ENCODE measurements at places on chromosomes 5 and 9.

DNA sequence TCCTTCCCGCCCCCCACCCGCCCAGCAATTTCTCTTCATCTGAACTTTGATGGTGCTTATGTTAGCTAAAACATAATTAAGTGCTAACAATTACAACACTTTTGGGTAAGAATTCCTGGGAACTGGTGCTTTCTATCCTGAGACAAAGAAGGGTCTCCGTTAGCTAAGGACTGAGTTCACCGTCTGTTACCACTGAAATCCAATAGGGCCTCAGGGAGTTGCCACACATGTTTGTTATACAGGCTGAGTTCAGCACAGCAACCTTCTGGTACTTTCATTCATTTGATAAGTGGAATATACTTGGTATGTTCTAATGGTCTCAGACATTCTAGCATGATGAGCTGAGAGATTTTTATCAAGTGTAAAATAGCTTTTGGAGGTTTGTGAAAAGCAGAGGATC lies 437.9 kb downstream of the EFNA5 start:
- no peaks in the 10 kb centered on the region for H3K27me3 ChIP-seq
- H3K4me3 ChIP-seq, result no peak overlapping the region
- H3K4me1 ChIP-seq, result no peaks in the 10 kb centered on the region
- no peaks in the 10 kb centered on the region for H3K36me3 ChIP-seq
- no peak overlapping the region for H3K27ac ChIP-seq
- DNase-seq, result no peak

DNA sequence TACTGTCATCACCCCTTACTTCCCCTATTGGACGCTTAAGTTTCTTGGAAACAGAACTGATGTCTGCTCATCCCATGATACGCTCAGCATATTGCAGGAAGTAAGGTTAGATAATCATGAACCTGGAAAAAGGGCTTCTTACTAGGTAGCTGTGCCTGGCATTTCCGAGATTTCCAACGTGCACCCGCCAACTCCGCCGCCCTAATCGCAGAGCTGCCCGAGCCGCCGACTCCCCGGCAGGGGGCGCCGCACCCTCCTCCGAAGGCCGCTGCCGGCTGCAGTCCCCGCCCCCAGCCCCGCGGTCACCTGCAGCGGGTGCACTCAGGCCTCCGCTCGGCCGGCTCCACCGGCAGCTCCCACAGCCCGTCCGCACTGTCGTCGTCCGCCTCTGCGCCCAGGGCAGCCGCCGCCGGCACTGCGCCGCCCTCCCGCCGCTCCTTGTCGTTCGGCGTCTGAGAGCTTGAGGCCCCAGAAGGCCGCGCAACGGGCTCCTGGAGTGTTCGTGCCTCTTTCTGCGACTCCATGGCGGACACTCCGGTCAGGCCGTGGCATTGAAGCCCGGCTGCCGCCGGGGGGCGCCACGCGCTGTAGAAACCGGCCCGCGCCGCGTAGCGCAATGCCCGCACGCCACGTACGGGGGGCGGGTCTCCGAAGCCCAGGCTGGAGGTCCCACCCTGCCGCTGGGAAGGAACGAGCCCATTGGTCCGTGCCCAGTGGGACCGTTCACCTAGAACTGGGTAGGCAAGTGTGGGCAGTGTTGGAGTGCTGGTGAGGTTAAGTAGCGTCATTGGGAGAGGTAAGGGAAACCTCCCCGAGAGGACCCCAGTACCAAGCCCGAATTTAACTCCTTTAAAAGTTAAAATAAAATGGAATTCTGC lies at the start of gene DTWD2:
Gene DTWD2 (minus strand): TSS at position 560 of the 878 bp plus-strand sequence. CDS start 36 bp downstream, at position 524.
- H3K27ac ChIP-seq, result peak within 1 kb of the TSS; percentile 97
- H3K4me1 ChIP-seq, result no peaks in the 10 kb centered on the region
- peak; percentile 99 for DNase-seq
- H3K27me3 ChIP-seq, result no peaks in the 10 kb centered on the region
- peak within 1 kb of the TSS; percentile 46 for H3K4me3 ChIP-seq
- no peaks in the 10 kb centered on the region for H3K36me3 ChIP-seq

GRCh38 chr5:154728939-154729588 lies 26.1 kb upstream of the LARP1 start:
- no peaks in the 10 kb centered on the region for H3K27me3 ChIP-seq
- H3K4me3 ChIP-seq, result no peak overlapping the region
- H3K27ac ChIP-seq, result no peak overlapping the region
- H3K4me1 ChIP-seq, result no peaks in the 10 kb centered on the region
- no peaks in the 10 kb centered on the region for H3K36me3 ChIP-seq

DNA sequence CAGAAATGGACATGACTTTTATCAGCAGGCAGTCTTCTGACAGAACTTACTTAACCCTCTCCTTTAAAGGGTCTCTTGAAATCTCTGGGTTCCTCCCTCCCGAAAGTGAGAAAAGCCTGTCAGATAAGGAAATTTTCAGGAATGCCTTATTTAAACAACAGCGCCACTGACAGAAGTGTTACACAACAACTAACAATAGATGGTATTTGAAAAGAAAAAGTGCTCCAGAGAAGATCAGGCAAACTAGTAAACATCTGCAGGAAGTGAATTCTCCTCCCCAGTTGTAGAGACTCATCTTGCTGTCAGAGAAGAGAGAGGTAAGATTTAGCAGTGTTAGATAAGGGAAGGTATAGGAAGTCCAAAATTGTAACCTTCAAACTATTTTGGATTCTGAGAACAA lies 107.2 kb upstream of the NFIL3 start:
- H3K4me1 ChIP-seq, result no peaks in the 10 kb centered on the region
- DNase-seq, result no peak
- H3K4me3 ChIP-seq, result no peak overlapping the region
- no peaks in the 10 kb centered on the region for H3K36me3 ChIP-seq
- no peak overlapping the region for H3K27ac ChIP-seq

DNA sequence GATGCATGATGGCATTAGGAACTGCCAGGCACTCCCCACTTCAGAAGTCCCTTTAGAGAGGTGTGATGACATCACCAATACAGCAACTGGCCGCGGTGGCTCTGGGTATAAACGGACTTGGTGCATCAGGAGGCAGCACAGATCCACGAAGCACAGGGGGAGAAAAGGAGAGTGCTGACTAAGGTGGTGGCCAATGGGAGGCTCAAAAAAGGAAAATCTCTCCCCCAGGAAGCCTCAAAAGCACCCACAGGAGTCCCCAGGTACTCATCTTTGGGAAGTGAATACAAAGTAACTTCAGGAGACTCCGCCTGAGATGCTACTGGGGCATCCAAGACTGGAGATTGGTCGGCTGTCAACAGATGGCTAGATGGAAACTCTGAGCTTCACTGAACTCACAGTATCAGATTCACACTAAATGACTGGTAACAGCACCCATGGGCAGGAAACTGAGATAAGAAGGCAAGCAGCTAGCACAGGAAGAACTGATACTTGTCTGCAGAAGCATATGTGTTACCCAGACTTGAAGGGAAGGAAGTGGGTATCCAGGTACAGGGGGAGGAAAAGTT lies 7.6 kb downstream of the TTC39B start:
- H3K4me3 ChIP-seq, result no peak overlapping the region
- H3K4me1 ChIP-seq, result no peaks in the 10 kb centered on the region
- H3K27me3 ChIP-seq, result no peaks in the 10 kb centered on the region

- no peaks in the 10 kb centered on the region for H3K27me3 ChIP-seq
- no peak for DNase-seq
- no peak overlapping the region for H3K27ac ChIP-seq
- H3K4me1 ChIP-seq, result peaks cover 7% of the 10 kb centered on the region
- H3K4me3 ChIP-seq, result no peak overlapping the region
- H3K36me3 ChIP-seq, result no peaks in the 10 kb centered on the region
Observed at GRCh38 chr9:93049491-93049890, 9.0 kb upstream of the SUSD3 start.

- no peak overlapping the region for H3K4me3 ChIP-seq
- no peaks in the 10 kb centered on the region for H3K36me3 ChIP-seq
- no peak for DNase-seq
- no peak overlapping the region for H3K27ac ChIP-seq
- no peaks in the 10 kb centered on the region for H3K4me1 ChIP-seq
- H3K27me3 ChIP-seq, result no peaks in the 10 kb centered on the region
Observed at GRCh38 chr9:7844242-7844641, 44.7 kb upstream of the DMAC1 start.

DNA sequence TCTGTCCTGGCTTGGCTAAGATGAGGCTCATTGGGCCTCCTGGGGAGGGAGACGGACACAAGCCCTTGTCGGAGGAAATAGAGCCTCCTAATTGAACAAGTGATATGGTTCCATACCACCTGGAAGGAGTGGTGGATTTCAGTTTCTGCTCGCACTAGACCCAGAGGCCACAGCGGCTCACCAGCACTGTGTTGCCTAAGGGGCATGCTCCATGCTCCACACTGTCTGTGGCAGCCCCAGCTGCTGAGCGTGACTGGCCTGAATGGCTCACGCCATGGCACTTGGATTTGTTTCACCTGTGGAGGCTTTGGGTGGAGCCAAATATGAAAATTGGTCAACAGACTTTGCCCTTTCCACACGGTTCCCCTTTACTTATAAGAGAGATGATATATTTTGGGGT lies 181.1 kb downstream of the HSPA4 start:
- H3K4me3 ChIP-seq, result no peak overlapping the region
- DNase-seq, result no peak
- H3K27me3 ChIP-seq, result no peaks in the 10 kb centered on the region
- no peaks in the 10 kb centered on the region for H3K4me1 ChIP-seq
- H3K27ac ChIP-seq, result no peak overlapping the region

DNA sequence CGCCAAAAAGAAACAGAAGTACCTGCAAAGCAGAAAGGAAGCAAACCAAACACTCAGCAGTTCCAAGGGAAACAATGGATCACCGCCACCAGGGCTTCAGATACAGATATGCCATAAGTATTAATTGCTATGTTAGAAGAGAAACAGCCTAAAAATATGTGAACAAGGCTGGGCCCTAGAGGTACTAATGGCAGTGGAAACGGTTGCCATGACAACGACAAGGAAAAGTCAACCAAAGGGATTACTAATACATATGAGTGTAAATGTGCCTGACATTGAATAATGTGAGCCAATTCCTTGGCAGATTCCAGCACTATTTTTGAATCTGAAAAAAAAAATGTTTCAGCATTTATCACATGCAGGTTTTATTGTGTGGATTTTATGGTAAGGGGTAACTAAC lies 75.0 kb downstream of the CAVIN4 start:
- no peaks in the 10 kb centered on the region for H3K36me3 ChIP-seq
- no peaks in the 10 kb centered on the region for H3K4me1 ChIP-seq

- peak overlapping the region; percentile 74 for H3K27ac ChIP-seq
- peak; percentile 72 for DNase-seq
- H3K36me3 ChIP-seq, result no peaks in the 10 kb centered on the region
- no peaks in the 10 kb centered on the region for H3K27me3 ChIP-seq
- H3K4me1 ChIP-seq, result peaks cover 66% of the 10 kb centered on the region
Observed at GRCh38 chr9:131405428-131405827, 11.5 kb downstream of the PRRC2B start.

DNA sequence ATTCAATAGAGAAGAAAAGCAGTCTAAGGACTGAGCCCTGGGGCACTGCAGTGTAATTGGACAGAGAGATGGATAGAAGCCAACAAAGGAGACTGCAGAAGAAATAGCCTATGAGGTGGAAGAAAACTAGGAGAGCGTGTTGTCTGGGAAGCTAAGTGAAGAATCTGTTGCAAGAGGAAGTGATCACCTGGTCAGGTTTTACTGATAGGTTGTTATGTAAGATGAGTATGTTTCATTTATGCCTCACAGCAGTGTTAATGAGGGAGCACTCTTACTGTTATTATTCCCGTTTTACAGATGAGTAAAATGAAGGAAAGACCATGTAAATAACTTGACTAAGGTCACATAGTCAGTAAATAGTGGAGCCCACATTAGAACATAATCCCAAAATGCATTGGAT lies 80.0 kb upstream of the GRHPR start:
- no peak for DNase-seq
- H3K4me3 ChIP-seq, result no peak overlapping the region
- no peaks in the 10 kb centered on the region for H3K36me3 ChIP-seq

GRCh38 chr5:81878333-81878732 lies 93.5 kb upstream of the ATG10 start:
- no peak for DNase-seq
- H3K36me3 ChIP-seq, result no peaks in the 10 kb centered on the region
- no peak overlapping the region for H3K27ac ChIP-seq
- H3K4me3 ChIP-seq, result no peak overlapping the region

GRCh38 chr9:37596504-37596903 lies 4.1 kb upstream of the TOMM5 start:
- no peak overlapping the region for H3K4me3 ChIP-seq
- peaks cover 6% of the 10 kb centered on the region for H3K27me3 ChIP-seq
- H3K27ac ChIP-seq, result no peak overlapping the region
- H3K36me3 ChIP-seq, result no peaks in the 10 kb centered on the region
- no peak for DNase-seq

- no peak overlapping the region for H3K4me3 ChIP-seq
- H3K27me3 ChIP-seq, result no peaks in the 10 kb centered on the region
- H3K27ac ChIP-seq, result no peak overlapping the region
- H3K36me3 ChIP-seq, result no peaks in the 10 kb centered on the region
- no peak for DNase-seq
- peaks cover 6% of the 10 kb centered on the region for H3K4me1 ChIP-seq
Observed at GRCh38 chr9:116605904-116606341, 81.2 kb upstream of the TRIM32 start.

GRCh38 chr9:124197177-124198095 lies 60.3 kb upstream of the NEK6 start:
- no peaks in the 10 kb centered on the region for H3K27me3 ChIP-seq
- H3K4me3 ChIP-seq, result no peak overlapping the region
- H3K36me3 ChIP-seq, result no peaks in the 10 kb centered on the region
- H3K4me1 ChIP-seq, result no peaks in the 10 kb centered on the region
- H3K27ac ChIP-seq, result no peak overlapping the region

DNA sequence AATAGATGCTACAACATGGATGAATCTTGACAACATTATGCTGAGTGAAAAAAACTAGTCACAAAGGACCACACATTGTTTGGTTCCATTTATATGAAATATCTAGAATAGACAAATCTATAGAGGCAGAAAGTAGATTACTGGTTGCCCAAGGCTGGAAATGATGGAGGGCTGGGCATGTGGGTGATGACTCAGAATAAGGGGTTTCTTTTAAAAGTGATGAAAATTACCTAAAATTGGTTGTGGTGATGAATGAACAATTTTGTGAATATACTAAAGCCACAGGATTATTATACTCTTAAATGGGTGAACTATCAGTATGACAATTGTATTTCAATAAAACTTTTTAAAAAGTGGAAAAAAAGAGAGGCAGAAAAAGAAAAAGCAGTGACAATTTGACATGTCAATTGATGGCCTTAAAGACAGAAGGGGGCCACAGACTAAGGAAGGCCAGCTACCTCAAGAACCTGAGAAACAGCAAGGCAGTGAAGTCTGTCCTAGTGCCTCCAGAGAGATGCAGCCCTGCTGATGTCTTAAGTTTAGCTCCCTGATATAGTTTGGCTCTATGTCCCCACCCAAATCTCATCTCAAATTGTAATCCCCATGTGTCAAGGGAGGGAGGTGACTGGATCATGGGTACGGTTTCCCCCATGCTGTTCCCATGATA lies 182.7 kb downstream of the PIK3R1 start:
- no peak for DNase-seq
- H3K4me1 ChIP-seq, result no peaks in the 10 kb centered on the region
- H3K27ac ChIP-seq, result no peak overlapping the region
- H3K4me3 ChIP-seq, result no peak overlapping the region
- H3K27me3 ChIP-seq, result no peaks in the 10 kb centered on the region
- no peaks in the 10 kb centered on the region for H3K36me3 ChIP-seq

All from H1 (cell line).